ENCODE measurements at places on chromosomes 3 and 15.

DNA sequence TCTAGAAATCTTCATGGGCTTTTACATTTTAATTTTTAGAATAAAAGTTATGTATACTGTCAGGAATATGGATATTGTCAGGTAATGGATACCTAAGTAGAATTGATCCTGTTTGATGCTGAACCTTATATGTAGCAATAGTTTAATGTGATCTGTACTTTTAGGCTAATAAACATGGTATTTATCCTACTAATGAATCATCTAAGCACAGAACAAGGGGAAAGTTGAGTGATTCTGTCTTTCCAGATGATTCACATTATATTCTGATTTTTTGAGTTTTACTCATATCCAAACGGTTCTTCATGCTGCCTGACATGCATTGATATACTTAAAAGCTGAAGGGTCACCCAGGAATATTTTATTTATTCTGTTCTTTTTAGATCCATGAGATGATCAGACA lies 34.5 kb downstream of the FANCI start:
- no peak for DNase-seq

GRCh38 chr3:184601576-184602371 lies 40.2 kb downstream of the EPHB3 start:
- DNase-seq: no peak

DNA sequence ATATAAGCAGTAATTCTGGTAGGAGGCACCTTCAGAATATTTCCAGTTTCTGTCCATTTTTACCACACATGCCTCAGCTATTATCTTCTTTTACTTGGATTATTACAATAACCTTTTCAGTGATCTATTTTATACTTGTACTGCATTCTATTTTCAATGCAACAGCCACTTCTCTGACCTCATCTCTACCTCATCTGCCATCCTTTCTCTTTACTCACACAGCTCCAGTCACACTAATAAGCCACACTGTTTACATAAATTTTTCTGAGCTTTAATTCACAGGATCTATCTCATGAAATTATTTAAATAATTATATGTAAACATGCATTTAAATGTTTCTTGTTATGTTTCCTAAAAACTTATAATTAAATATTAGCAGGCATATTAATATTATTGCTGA lies 47.3 kb upstream of the BCHE start:
- DNase-seq: no peak

DNA sequence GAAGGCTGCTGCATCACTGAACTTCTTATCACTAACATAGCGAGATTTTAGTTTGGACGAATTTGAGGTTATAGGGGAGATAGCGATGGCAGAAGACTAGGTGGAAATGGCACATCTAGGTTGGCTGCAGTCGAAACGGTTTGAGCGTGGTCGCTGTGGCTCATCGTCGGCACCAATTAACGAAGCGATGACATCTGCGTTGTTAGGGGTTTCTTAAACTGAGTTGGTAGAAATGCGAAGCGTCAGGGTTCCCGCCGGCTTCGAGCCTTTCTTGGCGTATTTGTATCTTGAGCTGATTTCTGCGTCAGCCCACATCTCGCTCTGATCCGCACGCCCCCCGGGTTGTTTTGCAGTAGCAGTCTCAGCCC lies 319 bp downstream of the LNP1 start:
- DNase-seq: peak; percentile 35

GRCh38 chr15:93043621-93044300 lies 45.2 kb downstream of the RGMA start:
- DNase-seq: no peak

GRCh38 chr15:26023231-26023630 lies 160.1 kb upstream of the ATP10A start:
- DNase-seq: no peak

- DNase-seq: no peak
These were observed 5.1 kb upstream of the CP start for GRCh38 chr3:149226776-149227175.

GRCh38 chr3:178483704-178484103 lies 52.5 kb upstream of the KCNMB2 start:
- DNase-seq: no peak

DNA sequence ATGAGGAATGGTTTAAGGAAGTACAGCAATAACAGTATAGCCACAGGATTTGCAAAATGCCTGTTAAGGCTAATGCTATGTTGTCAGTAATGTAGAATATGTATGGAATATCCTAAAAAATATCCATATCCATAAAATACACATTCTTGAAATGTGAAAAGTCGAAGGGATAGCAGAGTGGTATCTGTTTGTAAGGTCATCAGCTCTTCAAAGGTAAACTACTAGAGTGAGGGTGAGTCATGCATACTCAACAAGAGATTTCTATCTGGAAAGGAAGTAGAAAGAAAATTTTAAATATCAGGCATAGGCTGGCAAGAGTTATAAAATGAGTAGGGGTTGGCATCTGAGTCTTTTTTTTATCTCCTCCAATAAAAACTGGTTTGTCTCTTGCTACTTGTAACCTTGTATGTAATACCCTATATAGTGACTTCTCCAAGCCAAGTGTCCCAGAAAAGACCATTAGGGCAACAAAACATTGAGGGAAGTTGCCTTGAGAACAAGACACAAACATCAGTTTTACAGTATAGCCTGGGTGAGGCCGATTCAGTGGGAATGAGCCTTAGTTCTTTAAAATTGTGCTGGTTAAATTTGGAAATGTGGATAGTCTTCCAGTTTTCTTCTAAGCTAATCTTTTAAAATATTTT lies 103.1 kb downstream of the SPATA16 start:
- no peak for DNase-seq

GRCh38 chr15:54580643-54581042 lies 602.4 kb downstream of the UNC13C start:
- no peak for DNase-seq

DNA sequence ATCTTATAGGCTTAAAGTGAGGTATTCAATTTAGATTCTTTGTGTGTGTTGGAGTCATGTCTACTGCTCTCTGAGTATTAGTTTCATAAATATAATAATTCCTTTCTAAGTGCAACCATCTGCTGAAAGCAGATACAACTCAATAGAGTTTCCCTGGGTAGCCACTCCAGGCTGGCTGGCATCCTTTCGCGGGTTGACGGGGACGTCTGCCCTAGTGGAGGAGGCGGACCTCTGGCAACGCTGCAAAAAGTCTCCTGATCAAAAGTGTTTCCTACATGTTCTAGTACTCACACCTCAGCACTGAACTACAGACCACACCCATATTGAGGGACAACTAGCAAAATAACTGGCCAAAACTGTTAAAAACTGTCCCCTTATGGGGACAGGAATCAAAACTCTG lies 2.5 kb downstream of the MOBP start:
- DNase-seq: no peak

- DNase-seq: no peak
These were observed 8.7 kb upstream of the ACAP2 start for GRCh38 chr3:195451373-195452015.

GRCh38 chr3:173078525-173078924 lies 62.5 kb downstream of the SPATA16 start:
- no peak for DNase-seq

- DNase-seq: no peak
These were observed 64.2 kb upstream of the SLCO2A1 start for GRCh38 chr3:134093956-134094355.

- DNase-seq: no peak
These were observed 226.9 kb upstream of the MRPL3 start for GRCh38 chr3:131729643-131730017.

GRCh38 chr3:29140666-29141065 lies 140.2 kb upstream of the RBMS3 start:
- no peak for DNase-seq

GRCh38 chr3:115834068-115834467 lies 210.8 kb downstream of the GAP43 start:
- DNase-seq: no peak

- no peak for DNase-seq
These were observed 99.5 kb downstream of the APBA2 start for GRCh38 chr15:28985316-28985645.

GRCh38 chr15:66016199-66016598 lies 146.9 kb downstream of the RAB11A start:
- no peak for DNase-seq

DNA sequence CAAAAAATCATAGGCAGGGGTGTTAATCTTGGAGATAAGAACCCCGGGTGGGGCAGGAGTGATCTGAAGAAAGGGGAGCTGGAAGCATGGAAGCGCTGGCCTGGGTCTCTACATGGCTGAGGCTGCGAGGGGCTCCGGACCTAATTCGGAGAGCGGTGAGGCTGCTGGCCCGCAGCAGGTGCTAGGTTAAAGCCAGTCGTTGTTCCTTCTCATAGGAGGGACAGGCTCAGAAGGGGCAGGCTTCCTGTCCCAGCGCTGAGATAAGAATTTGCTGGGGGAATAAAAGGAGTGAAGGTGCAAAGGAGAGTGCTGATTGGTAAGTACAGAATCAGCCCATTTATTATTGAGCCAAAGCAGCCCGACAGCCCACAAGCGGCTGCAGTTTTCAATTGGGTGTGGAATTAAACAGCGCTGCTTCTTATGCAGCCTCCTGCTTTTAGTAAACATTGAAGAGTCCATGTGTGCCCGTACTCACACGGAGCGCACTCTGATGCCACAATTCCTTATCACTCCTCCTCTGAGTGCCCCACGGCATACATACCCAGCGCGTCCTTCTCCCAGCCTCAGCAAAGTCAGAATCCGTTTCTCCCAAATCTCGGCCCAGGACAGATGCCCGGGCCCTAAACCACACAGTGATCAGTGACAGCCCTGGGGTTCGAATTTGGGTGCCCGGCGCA lies 17.1 kb downstream of the CHST13 start:
- no peak for DNase-seq

GRCh38 chr3:127652246-127652995 lies 20.3 kb upstream of the ABTB1 start:
- DNase-seq: peak; percentile 27

- DNase-seq: no peak
These were observed 365.6 kb downstream of the MAGI1 start for GRCh38 chr3:65672871-65673815.

DNA sequence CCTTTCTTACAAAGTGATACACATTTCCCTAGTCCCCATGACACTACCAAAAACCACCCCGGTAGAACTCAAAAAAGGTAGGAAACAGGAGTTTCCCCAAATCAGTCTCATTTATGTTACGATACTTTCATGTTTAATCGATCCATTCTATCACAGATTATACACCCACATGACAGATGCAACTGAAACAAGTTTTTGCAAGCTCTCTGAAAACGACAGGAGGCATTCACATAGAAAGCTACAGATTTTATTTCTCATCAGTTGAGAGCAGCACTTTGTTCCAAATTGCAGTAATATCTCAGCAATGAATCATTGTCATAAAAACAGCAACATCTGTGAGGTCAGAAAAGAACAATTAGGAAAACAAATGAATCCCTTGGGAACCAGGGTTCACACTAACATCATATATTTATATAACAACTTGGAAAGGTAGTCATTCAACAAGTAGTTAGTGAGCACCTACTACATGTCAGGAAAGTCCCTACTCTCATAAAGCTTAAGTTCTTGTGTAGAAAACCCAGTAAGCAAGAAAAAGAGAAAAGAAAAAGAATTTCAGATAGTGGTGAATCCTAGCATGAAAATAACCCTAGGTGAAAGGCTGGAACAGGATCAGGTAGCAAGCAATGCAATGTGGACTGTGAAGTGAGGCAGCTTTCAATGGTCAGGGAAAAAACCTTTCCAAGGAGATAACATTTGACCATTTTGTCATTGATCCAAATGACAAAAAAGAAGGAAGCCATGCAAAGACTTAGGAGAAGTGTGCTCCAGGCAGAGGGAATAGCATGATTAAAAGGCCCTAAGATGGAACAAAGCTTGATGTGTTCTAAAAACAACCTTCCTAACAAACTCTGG lies 8.3 kb downstream of the PLD1 start:
- DNase-seq: no peak

GRCh38 chr3:454986-455385 lies 258.4 kb downstream of the CHL1 start:
- no peak for DNase-seq

DNA sequence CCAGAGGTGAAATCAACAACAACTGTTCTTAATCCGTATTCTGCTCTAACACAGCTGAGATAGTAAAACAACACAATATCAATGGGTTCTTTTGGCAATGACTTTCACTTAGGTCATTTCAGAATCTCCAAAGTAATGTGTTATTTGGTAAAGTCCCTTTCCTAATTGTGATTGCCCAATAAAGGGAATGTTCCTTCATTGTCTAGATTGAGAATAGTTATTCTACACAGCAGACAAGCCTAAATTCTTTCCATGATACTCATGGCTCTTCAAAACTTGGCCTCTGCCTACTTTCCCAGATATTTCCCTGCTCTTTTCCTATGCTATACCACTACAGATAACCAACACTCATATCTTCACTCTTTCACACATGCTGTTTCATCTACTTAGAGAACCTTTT lies 219.8 kb downstream of the FMN1 start:
- no peak for DNase-seq
